ENCODE measurements at places on chromosomes 5 and 9.

DNA sequence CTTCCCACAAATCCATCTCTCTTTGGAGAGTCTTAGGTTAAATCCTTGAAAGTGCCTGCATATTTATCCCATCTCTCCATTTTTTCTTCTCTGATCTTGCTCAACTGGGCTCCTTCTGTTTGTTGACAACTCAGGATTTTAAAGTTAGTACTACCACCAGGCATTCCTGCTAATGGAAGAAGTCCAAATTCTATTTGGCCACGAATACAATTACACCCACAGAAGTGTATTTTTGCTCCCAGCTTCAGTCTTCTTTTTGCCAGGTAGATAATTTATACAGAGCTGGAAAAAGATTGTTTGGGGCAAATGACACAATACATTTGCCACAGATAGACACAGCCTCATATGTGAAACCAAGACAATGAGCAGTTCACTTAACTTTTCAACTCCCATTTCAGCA is 74.8 kb downstream of the CETN3 start:
- DNase-seq: no peak

DNA sequence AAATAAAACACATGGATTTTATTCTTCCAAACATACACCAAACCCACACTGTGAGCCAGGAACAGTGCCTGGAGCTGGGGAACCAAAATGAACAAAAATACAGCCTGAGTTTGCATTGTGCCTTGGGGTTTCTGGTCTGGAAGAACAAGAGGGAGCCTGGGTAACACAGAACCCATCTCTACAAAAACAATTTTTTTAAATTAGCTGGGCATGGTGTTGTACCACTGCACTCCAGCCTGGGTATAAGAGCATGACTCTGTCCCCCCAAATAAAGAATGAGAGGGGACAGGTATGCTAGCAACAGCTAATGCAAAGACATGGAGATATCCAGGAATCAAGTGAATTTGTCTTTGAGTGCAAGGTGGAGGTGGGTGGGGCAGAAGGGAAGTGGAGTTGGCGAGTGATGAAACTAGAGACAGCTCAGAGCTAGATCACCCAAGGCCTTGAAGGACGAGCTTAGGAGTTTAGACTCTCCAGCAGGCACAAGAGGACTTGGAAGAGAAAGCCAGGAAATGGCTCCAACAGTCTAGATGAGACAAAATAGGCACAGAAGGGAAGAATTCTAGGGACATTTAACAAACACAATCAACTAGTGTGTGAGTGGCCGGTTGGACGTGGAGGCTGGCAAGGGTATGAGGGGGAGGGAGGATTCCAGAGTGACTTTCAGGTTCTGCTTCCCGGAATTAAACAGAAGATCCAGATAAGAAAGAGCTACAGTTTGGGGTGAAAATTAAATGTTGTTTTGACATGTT is 47.4 kb downstream of the FNBP1 start:
- DNase-seq: no peak

- no peak for DNase-seq
Observed at GRCh38 chr9:133539991-133540697, 5.6 kb downstream of the ADAMTSL2 start.

DNA sequence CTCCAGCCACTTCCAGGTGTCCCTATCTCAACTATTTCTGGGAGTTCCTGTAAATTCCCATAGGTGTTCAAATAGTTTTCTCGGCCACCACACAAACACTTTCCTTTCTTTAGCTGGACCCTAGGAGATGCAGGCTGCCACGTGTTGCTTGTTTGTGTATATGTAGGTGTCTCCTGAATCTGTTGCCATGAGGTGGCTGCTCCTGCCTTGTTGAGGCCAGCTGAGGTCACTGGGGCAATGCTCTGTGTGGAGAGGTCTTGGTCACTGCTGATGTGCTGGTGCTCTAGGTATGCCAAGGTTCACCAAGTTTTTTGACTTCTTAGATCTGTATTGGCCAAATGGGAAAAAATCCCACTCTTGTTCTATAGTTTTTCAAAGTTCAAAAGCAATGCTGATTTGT is 132.5 kb upstream of the CHD1 start:
- DNase-seq: no peak

DNA sequence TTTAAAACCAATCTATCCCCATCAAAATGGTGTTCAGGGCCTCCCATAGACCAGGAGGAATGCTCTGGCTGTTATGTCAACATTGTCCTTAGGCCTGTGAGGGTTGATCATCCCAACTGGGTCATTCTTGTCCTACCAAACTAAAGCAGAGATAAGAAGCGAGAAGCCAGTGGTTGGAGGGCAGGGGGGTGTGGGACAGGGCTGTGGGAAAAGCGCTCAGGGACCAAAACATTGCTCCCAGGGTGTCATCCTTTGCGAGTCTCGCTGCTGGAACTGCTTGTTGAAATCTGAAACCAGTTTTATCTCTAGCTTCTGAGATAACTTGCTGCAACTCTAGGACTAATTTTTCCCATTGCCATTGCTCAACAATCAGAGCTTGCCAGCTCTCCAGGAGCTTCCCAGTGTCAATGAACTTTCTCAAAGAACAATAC is 48.1 kb downstream of the SPATA31C2 start:
- no peak for DNase-seq

DNA sequence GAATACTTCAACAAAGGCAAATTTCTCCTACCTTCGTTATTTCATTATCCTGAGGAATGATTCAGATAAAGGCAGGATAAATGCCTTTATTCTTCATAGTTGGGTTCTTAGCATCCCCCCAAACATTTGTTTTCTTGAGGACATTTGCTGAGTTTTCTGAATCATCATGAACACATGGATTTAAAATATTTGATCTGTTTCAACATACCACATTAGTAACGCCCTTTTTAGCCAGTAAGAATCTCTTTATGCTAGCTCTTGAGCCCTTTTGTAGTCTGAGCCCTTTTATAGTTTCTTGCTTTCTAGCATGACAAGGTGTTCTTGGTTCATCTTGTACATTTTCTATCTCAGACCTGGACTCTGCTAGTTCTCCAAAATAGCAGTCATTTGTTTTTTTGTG is 27.9 kb downstream of the SKIC3 start:
- no peak for DNase-seq

DNA sequence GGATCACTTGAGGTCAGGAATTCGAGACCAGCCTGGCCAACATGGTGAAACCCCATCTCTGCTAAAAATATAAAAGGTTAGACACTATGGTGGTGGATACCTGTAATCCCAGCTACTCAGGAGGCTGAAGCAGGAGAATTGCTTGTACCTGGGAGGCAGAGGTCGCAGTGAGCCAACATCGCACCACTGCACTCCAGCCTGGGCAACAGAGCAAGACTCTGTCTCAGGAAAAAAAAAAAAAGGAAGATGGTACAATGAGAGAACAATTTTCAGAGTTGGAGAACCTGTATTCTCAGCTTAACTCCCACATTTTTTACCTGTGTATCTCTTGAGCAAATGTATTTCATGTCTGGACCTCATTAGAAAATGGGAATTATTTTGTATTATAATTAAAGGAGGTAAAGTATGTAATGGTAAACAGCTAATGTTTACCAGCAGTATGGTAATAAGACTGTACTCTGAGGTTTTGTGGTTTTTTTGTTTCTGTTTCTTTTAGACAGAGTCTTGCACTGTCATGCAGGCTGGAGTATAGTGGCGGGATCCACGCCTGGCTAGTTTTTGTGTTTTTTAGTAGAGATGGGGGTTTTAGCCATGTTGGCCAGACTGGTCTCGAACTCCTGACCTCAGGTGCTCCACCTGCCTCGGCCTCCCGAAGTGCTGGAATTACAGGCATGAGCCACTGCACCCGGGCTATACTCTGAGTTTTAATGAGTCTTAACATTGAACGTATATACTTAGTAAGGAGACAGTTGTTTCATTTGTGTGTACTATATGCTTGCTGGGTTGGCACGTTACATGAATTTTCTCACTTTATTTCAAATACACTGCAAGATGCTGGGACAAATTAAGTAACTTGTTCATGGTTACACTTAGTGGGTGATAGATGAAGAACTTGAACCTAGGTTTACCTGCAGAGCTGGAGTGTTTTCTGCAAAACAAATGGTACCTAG is 16.2 kb downstream of the UHRF2 start:
- DNase-seq: no peak

DNA sequence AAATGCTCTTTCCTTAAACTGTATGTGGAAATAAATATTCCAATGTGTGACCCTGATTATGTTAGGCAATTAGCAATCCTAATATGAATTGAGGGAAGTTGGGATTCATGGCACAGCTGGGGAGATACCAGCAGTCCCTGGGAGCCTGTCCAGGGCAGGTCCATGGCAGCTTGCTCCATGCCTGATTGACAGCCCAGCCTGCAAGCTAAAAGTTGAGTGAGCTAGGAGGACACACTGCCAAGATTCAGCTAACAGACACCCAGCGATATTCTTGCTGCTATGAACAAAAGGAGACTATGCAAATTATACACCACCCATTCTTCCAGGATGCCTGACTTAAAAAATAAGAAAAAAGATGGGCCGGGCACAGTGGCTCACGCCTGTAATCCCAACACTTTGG is 6.2 kb downstream of the TGFBI start:
- DNase-seq: no peak

GRCh38 chr9:114021578-114021977 is 56.5 kb downstream of the AMBP start:
- no peak for DNase-seq

- no peak for DNase-seq
Observed at GRCh38 chr5:84779186-84779585, 394.5 kb upstream of the EDIL3 start.

GRCh38 chr9:93270976-93271375 is 87.0 kb downstream of the WNK2 start:
- no peak for DNase-seq

DNA sequence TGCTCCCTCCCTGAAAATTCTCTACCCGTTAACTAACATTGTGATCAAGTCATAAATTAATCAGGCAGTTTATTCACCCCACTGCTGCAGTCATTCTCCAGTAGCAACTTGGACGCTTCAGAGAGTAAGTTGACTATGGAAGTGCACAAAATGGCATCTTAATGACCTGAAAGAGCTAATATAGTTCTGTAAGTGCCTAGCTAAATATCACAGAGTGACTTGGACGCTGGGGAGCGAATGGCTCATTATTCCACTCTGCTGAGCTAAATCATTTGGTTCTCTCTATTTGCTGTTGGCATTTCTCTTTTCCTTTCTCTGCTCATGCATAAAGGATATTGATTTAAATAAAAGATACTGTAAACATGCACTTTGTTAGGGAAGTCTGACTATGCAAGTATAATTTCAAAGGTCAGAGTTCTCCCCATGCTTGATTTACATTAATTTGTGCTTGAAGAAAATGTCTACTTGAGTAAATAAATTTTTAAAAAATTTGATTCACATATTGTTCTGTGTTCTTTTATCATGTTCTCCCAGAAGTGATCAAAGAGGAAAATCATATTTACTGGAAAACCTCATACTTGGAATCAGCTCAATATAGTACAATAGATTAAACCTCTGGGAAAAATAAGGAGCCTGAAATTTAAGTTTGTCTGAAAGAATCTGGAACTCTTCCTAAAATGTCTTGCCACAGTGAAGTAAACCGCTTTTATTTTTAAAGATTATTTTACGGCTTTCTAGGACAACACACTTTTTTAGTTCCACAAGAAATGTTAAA is 169.5 kb upstream of the HAPLN1 start:
- peak; percentile 18 for DNase-seq

GRCh38 chr5:175393897-175394296 is 50.1 kb downstream of the DRD1 start:
- DNase-seq: no peak

GRCh38 chr5:102922111-102922720 is 167.1 kb downstream of the PAM start:
- DNase-seq: no peak
